Pancreas (tissue), 10 donors: ENCODE measurements at places on chromosomes 16 and 17.

- DNase-seq: peak; percentile 40
Measured at GRCh38 chr17:82238472-82239201, 9.8 kb downstream of the SLC16A3 start.

DNA sequence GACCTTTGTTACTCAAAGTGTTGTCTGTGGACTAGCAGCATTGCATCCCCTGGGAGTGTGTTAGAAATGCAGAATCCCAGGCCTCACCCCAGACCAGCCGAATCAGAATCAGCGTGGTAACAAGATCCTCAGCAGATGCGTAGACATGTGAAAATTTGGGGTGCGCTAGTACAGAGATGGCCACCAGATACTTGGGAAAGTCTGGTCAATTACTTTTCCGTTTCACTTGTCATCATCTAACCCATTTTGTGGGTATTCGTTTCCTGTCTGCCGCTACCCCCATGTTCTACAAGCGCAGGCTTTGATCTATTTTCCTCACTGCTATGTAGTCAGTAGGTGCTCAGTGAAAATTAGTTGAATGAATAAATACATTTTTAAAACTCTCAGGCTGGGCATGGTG, 33.1 kb upstream of the HERPUD1 start:
- DNase-seq: no peak

- DNase-seq: no peak
Measured at GRCh38 chr16:47045023-47045422, 71.5 kb upstream of the DNAJA2 start.

DNA sequence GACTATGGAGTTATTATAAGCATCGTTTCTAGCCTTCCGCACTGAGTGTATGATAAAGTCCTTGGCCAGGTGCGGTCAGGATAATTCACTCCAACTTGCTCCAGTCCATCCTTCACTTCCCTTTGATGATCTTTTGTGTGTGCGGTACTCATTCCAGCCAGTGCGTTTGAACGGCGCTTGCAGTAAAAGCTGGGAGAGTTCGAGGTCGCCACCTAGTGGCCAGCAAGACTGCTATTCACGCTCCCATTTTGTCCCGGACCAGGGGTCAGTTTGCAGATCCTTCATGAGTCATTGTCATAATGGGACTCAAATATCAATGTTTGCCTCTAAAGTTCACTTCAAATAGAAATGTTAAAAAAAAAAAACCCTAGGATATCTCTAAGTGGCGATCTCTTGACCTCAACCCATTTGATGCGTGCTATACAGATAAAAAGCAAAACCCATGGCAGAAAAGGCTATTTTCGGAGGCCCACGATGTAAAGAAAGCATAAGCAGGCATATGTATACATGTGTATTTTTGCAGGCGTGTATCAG, 417.1 kb downstream of the TMEM114 start:
- DNase-seq: peak; percentile 48

GRCh38 chr17:37713624-37714023, 31.2 kb downstream of the HNF1B start:
- peak; percentile 81 for DNase-seq

- DNase-seq: no peak
Measured at GRCh38 chr16:49631187-49632041, 224.5 kb downstream of the ZNF423 start.

DNA sequence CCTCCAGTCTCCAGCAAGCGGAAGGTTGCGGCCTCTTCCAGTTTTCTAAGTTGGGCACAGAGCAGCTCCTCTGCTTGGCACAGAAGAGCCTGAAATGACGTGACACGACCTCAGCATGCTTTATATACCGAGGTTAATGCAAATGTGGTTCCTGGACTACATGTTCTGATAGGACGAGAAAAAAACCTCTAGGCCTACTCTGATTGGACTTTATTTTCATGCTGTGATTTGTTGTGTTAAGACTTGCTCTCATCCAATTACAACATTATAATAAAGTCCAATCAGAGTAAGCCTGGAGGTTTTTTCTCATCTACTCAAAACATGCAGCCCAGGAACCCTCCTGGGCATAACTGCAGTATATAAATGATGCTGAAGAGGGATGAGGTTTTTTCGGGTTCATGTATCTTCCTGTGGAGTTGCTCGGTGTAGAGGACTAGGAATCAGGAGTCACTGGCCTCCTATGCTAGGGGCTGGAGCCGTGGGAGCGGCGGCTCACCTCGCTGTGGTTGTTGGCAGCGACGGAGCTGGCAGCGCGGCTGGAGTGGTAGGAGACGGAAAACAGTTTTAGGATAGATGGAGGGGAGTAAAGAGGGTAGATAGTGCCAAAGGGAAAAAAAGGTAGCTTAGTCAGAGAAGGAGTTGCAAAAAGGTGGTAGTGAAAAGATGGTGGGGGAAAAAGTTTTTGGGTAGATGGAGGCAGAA, 878.0 kb downstream of the KCNJ18 start:
- no peak for DNase-seq

- DNase-seq: no peak
Measured at GRCh38 chr17:64297467-64298088, 34.5 kb upstream of the TEX2 start.

GRCh38 chr16:27712251-27712711, 162.3 kb downstream of the KATNIP start:
- DNase-seq: no peak

- DNase-seq: peak; percentile 27
Measured at GRCh38 chr16:7405166-7405565, 72.5 kb downstream of the RBFOX1 start.

- DNase-seq: no peak
Measured at GRCh38 chr17:2283302-2283701, 20.3 kb downstream of the SMG6 start.
